ENCODE measurements at places on chromosomes 3 and 15.
A peak's percentile ranks its signal among the peaks of the same experiment; 100 is the strongest.

DNA sequence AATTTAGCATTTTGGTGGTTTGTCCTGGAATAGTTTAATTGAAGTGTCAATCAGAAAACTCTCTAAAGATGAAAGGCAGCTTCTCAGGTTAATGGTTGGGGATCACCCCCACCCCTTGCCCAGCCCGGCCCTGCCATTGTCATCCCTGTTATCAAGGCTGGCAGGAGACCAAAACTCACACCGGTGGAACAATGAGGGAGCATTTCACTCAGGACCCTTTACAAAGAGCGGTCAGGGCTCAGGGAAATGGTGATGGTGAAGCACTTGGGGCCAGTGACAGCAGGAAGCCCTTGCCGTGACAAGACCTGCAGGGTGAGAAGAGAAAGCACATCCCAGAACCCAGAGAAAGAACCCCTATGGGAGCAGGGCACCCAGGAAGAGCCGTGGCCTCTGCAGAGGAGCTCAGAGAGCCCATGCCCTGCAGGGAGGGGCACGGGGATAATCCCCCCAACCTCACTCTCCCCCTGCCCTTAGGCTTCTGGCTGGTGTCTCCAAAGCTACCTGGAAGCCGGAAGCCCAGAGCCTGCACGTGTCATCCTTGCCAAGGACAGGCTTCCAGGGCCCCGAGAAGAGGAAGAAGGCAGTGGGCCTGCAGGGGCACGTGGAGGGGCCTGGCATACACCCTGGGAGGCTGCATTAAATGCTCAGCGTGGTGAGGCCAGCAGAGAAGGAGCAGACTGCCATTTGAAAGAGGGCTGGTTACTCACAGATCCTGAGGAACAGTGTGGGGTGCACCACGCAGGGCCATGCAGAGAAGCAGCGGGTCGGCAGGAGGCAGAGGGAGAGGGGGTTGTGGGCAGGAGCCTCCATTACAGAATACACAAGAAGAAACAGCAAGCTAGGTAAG, 80.6 kb upstream of the PRR20G start:
- DNase-seq, result no peak

DNA sequence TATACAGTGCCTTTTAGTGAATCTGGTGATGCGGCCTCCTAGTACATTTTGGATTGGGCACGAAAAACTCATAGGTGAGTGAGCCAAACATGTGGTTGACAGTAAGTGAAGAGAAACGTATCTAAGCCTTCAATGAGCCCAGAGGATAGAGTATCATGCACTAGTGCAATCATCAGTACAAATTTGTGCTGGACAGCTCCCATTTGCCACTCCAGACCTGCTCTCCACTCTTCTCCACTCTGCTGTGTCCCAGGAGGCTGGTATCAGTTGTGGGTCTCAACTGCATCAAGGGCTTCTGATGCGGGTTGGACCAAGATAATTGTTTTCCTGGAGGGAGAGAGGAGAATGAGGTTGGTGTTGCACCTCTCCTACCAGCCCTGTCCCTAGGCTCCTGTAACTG, 9.1 kb upstream of the RASGRF1 start:
- no peak for DNase-seq

DNA sequence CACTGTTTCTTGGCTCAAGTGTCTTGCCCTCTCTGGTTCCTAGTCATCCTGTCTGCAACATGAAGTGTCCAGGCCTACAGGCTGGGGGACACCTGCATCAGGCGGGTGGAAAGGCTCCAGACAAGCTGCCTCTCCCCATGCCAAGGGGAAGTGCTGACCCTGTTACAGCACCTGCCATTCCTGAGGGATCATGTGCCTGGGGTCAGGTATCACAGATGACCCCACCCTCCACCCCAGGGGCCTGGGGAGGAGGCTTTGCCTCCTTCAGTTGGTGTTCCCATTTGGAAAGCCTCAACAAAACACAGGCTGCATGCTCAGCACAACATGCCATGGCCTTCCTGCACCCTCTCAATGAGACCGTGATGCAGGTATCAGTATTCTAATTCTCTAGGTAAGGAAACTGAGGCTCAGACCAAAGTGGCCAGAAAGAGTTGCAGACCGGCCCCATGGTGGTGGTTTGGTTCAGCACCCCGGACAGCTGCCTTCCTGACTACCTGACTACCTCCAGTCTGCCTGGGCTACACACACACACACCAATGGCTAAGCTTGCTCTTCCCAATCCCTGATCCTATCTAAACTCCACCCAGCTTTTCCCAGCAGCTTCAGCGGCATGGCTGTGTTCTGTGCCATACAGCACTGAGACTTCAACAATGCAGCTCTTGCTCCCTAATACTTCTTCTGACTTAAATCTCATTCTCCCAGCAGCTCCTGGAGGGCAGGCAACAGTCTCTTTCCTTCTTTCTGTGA, 69.7 kb upstream of the LINGO1 start:
- DNase-seq, result no peak

- DNase-seq, result peak; percentile 56
Measured at GRCh38 chr3:55484801-55485791, 2.0 kb downstream of the WNT5A start.

- DNase-seq, result no peak
Measured at GRCh38 chr3:133868758-133869475, 26.8 kb downstream of the RAB6B start.
